Stimulated activated CD8-positive, alpha-beta memory T cell treated with anti-CD3 and anti-CD28 coated beads, Interleukin-7, amount 100 ng/mL, for 4 hours (primary cell): ENCODE measurements at places on chromosomes 3 and 15.

GRCh38 chr15:62164014-62164395, 1.1 kb downstream of the C2CD4B start:
- DNase-seq = no peak

- no peak for DNase-seq
These were observed 359.4 kb downstream of the FEZF2 start for GRCh38 chr3:62013951-62014350.

DNA sequence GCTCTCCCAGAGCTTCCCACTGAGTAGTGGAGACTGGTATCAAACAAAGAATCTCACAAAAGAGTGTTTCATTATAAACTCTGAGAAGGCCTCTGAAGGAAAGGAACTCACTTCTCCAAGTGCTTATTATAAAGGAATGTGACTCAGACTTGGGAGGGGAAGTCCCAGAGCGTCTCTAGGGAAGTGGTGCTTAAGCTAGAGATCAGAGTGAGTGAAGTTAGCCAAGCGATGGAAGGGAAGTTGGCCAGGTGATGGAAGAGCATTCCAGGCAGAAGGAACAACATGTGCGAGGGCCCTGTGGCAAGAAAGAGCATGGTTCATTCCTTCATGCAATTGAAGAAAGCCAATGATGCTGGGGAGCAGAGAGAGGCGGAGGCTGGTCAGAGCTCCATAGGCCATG, 2.3 kb downstream of the XYLB start:
- no peak for DNase-seq

GRCh38 chr15:94233441-94233840, 2.1 kb downstream of the MCTP2 start:
- no peak for DNase-seq

GRCh38 chr15:74124759-74125158, 5.6 kb upstream of the ISLR2 start:
- no peak for DNase-seq

DNA sequence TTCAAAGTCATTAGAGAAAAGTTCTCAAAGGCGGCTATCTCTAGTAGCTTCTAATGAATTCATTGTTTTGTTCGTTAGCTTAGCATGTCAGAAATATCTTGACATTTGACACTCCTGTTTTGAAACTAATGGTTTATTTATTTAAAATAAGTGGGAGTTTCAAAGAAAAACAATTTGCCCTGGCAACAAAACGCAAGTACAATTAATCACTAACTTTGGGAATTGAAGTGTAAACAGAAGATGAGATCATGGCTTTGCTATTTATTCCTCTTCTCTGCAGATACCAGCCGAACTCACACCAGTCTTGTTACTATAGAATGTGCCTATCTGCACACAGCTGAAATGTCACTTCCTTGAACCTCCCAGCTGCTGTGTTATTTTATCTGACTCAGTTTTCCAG, 27.5 kb downstream of the MASP1 start:
- DNase-seq = no peak

DNA sequence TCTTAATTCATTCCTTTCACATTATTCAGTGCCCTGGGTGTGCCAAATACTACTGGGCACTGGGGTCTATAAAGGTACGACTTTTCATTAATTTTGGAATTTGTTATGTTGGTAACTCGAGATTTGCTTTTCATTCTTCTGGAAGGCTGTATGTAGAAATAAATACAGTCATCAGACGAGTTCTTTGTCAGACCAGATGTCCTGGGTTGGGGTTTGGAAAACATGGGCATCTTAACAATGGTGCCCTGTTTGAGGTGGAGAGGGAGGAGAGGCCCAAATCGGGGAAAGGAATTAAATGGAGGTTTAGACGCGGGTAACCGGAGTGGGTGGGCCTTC, 662 bp upstream of the GLCE start:
- no peak for DNase-seq

DNA sequence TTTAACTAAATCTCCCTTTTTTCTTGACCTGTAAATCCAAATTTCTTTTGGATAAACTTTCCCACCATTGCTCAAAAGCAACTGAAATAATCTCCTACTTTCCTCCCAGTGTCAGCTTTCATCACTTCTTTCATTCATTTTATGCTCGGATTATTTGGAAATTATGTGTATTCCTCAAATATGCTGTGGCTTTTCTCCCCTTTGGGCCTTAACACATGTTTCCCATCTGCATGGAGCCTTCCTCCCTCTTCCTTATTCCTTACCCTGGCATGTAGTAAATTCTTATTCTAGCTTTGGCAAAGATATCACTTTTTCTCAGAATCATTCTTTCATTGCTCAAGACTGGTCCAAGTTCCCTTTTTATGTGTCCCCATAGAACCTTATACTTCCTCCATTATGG, 41.8 kb upstream of the TUSC7 start:
- no peak for DNase-seq

DNA sequence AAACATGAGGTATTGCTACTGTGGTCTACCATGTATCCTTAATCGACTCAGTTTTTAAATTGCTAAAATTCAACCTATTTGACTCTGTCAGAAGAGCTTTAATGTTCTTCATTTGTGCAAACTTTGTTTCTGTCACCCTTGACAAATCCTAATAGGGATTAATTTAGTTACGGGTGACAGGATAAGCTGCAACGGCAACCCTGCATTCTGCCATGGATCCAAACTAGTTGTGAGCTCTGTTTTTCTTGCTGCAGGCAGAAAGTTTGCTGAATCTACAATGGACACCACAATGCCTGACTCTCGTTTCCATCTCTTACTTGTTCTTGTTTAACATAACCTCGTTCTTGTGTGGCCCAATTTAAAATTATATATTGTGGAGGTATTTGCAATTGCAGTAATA, 352.3 kb downstream of the ROBO2 start:
- DNase-seq = no peak

- no peak for DNase-seq
These were observed 42.8 kb downstream of the MYO5C start for GRCh38 chr15:52252781-52253180.
